NCI-H1436 (cell line): ENCODE measurements at places on chromosomes 12 and 14.

DNA sequence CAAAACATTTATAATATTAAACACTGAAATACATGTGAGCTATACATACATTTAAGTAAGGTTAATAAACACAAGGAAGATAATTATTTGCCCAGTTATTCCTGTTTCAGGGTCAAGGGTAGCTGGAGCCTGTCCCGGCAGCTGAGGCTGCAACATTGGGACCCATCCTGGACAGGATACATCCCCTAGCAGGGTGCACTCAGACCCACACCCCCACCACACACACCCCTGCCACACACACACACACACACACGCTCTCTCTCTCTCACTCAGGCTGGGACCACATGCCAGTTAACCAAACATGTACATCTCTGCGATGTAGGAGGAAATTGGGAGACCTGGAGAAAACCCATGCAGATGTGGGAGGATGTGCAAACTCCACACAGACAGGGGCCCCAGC, 112.6 kb upstream of the TMCC3 start:
- DNase-seq, result no peak

DNA sequence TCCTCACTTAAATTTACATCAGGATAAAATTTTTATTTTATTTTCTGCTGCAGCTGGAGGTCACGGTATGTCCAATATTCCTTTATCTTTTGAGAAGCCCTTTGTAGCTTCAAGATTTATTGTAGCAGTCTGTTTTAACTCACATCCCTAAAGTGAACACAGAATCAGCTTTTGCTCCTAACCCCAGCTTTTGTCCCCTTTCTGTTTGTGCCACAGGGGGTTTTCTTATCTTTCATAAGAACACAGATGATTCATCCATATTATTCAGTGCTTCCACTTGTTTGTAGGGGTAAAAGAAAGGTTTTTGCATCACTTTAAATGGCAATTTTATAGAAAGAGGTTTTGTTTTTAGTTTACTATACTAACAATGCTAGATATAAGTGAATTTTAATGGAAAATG, 21.8 kb upstream of the PIK3C2G start:
- DNase-seq, result no peak

GRCh38 chr12:92495108-92495507, 207.7 kb upstream of the PLEKHG7 start:
- no peak for DNase-seq

GRCh38 chr14:103543721-103544387, 14.9 kb downstream of the TRMT61A start:
- DNase-seq, result no peak

DNA sequence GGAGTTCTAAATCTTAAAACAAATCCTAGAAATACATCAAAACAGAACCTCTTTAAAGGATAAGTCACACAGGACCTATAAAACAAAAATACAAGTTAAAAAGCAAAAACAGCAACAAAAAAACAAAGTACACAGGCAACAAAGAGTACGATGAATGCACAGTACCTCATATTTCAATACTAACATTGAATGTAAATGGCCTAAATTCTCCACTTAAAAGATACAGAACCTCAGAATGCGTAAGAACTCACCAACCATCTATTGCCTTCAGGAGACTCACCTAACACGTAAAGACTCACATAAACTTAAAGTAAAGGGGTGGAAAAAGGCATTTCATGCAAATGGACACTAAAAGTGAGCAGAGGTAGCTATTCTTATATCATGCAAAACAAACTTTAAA, 172.2 kb upstream of the AMIGO2 start:
- no peak for DNase-seq

DNA sequence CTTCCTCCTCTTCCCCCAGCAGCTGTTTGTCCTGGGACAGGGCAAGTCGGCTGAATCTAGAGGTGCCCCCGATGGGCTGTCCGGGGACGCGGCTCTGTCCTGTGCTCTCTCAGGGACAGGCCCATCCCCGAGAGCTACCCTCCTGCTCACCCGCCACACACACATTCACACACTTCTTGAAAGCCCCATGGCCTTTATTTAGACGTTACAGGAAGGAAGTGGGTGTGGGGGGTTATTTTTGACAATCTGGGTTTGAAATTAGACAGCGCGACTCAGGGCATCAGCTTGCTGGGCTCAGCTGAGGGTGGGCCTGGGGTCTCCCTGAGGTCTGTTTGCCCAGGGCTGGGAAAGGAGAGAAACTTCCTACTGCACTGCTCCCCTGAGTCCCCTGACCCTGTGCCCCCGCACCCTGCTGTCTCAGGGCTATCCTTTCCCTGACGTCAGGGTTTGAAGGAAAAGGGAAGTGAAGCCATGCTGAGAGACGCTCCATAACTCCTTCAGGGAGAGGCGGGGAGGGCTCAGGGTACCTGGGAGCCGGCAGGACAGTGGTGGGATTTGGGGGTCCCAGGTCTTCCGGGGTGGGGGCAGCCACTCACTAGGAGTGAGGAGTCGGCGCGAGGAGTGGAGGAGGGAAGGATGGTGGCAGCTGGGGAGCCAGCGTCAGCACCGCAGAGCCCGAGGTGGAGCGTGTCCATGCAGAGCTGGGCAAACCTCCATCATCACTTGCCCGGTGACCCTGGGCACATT, 8.1 kb downstream of the PTPN6 start:
- no peak for DNase-seq

DNA sequence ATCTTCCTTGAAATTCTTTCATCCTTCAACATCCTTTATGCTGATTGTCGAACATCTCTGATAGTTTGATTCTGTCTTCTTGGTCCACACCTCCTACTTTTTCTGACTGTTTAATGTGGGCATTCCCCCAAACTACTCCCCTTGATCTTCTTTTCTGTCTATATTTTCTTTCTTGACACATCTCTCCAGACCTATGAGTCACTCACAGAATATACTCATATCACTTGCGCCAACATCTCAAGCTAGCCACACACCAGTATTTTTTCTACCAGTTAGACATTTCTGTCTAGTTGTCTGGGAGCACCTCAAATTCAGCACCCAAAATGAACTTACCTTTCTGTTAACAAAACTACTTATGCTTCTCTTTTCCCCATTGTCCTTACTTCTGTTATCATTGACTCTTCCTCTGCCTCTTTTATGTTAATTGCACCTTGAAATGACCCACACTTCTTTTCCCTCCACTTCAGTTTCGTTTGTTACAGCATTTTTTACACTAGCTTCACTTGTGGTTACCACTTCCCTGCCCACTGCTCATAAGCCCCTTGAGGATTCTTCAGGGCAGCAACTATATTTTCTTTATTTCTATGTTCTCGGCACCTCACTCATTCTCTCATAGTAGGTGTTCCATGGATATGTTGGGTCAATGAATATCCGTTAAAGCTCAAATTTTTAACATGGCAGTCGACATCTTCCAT, 33.5 kb downstream of the TSHR start:
- DNase-seq, result no peak

- DNase-seq, result no peak
These were observed 210.4 kb downstream of the ITPR2 start for GRCh38 chr12:26622601-26623000.

- DNase-seq, result no peak
These were observed 440.1 kb upstream of the CCDC196 start for GRCh38 chr14:66046035-66046434.

DNA sequence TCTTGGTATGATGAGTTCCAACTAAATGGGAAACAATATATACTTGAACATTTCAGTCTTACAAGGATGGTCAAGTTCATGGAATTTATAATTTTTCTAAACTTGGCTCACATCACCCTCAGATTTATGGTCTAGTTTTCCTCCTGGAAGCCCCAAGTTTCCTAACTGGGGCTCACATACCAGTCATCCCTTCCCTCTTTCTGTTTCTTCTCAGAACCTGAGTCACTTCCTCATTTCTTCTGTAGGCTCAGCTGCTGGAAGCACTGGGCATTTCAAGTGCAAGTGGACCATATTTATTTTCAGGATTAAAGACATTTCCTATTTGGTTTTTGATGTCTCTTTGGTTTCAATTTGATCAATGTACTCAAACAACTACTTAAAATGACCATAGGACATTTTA, 55.4 kb downstream of the GRIP1 start:
- no peak for DNase-seq

- DNase-seq, result no peak
These were observed 159.5 kb downstream of the ZFP36L1 start for GRCh38 chr14:68633131-68633991.

DNA sequence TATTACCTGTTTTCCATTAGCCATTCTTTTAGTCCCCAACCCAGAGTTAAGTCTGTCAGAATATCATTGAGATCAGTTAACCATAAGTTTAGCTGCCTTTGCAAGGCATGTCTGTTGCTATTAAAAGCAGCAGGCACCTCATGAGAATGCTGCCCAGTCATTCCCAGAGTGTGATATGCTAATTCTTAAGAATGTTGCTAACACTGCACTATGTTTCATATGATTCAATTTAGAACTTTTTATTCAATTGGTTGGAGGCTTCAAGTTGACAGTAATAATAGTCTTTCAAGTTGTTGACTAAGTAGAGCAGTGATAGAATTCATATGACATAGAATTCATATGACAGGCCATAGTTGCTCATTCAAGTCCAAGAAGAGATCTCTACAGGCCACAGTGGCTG, 292.3 kb downstream of the FUT8 start:
- DNase-seq, result no peak

GRCh38 chr12:70637303-70638085, at the start of gene PTPRB:
Gene PTPRB (minus strand): TSS chr12:70637429. CDS start chr12:70637395, 34 bp downstream.
- DNase-seq, result peak; percentile 41

GRCh38 chr12:65832217-65832616, 7.9 kb downstream of the HMGA2 start:
- DNase-seq, result no peak

DNA sequence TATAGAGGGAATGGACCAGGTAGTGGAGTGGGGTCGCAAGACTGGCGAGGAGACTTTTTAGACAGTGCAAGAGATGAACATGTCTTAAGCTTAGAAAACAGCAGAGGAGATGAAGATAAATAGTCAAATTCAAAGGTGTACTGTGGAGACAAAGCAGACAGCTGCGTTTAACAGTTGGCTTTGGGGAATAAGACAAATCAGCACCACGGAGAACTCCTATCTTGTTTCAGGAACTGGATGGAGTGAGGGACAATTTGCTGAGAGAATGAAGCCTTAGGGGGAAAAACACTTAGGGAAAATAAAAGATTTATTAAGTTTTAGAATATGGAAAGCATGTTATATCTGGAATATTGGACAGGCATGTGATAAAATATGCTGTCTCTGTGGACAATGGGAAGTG, 458.8 kb downstream of the GLT1D1 start:
- DNase-seq, result no peak

- DNase-seq, result no peak
These were observed 7.9 kb downstream of the IGF1 start for GRCh38 chr12:102472496-102472895.

GRCh38 chr14:26389646-26390508, 208.0 kb downstream of the NOVA1 start:
- DNase-seq, result no peak

GRCh38 chr14:57205938-57206337, 62.8 kb downstream of the EXOC5 start:
- no peak for DNase-seq
